Mammary microvascular endothelial cell (primary cell): ENCODE measurements at places on chromosomes 5 and 9. TPM values are rescaled to one million over a fixed set of nuclear protein-coding genes. Genes with fewer than 3 reads are reported as not detected.

The RNF183 gene
- not detected in 2 replicates for total RNA-seq

The STK10 gene
- 40.8 and 43.8 TPM in 2 replicates for total RNA-seq

The EGFL7 gene
- total RNA-seq: 902 and 1,153 TPM in 2 replicates

The JAKMIP2 gene
- not detected in 2 replicates for total RNA-seq
